ENCODE measurements at places on chromosomes 1 and 21.

DNA sequence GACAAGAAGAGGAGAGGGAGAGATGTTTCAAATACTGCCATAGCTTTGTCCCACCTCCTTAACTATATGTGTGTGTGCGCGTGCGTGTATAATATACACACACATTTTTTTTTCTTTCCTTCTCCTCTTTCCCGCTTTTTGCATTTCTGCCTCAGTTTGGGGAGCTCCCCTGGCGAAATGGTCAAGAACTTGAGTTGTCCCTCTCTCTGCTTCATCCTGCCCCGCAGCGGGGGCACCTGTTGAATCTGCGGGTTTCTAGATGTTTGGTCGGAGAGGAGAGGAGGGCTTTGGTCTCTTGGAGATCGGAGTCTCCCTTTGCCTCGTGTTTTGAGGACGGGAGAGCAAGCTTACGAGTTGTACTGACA is 504 bp downstream of the SCCPDH start:
- H3K4me3 ChIP-seq: peak overlapping the region; percentile 83
- H3K36me3 ChIP-seq: peaks cover 5% of the 10 kb centered on the region
- H3K27ac ChIP-seq: peak overlapping the region; percentile 58
- no peak for DNase-seq
- H3K27me3 ChIP-seq: no peaks in the 10 kb centered on the region

GRCh38 chr21:44711327-44712202 is at the start of gene TSPEAR:
TSS of gene TSPEAR (minus strand) at chr21:44711572. CDS start at chr21:44711514, 58 bp downstream.
- DNase-seq: no peak
- H3K4me3 ChIP-seq: no peak within 1 kb of the TSS
- H3K27me3 ChIP-seq: peaks cover 4% of the 10 kb centered on the region
- H3K27ac ChIP-seq: no peak within 1 kb of the TSS
- no peaks in the 10 kb centered on the region for H3K36me3 ChIP-seq

DNA sequence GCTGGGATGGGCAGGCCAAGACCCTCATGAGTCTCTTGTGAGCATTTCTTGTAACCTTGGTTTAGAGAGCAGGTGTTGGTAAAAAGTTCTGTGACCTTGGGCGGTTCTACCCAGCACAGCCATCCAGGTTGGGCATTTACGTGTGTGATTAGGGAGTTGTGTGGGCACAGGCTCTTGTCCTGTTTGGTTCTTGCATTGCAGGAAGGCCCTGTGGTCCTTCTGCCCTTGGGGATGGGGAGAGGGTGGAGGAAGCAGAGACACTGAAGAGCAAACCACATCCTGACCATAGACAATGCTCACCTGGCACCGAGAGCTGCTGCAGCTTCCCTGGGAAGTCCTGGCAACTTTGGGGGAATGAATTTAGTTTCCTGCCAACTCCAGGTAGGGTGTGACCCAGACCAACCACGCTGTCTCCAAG is 25.6 kb downstream of the RNF187 start:
- no peaks in the 10 kb centered on the region for H3K27me3 ChIP-seq
- H3K4me3 ChIP-seq: no peak overlapping the region
- H3K36me3 ChIP-seq: no peaks in the 10 kb centered on the region
- no peak for DNase-seq

GRCh38 chr1:113701429-113701828 is 57.9 kb downstream of the PHTF1 start:
- no peak overlapping the region for H3K4me3 ChIP-seq
- no peak for DNase-seq
- H3K27me3 ChIP-seq: no peaks in the 10 kb centered on the region
- H3K27ac ChIP-seq: no peak overlapping the region
- H3K4me1 ChIP-seq: no peaks in the 10 kb centered on the region
- no peaks in the 10 kb centered on the region for H3K36me3 ChIP-seq
